ENCODE measurements at places on chromosomes 6 and 20.

DNA sequence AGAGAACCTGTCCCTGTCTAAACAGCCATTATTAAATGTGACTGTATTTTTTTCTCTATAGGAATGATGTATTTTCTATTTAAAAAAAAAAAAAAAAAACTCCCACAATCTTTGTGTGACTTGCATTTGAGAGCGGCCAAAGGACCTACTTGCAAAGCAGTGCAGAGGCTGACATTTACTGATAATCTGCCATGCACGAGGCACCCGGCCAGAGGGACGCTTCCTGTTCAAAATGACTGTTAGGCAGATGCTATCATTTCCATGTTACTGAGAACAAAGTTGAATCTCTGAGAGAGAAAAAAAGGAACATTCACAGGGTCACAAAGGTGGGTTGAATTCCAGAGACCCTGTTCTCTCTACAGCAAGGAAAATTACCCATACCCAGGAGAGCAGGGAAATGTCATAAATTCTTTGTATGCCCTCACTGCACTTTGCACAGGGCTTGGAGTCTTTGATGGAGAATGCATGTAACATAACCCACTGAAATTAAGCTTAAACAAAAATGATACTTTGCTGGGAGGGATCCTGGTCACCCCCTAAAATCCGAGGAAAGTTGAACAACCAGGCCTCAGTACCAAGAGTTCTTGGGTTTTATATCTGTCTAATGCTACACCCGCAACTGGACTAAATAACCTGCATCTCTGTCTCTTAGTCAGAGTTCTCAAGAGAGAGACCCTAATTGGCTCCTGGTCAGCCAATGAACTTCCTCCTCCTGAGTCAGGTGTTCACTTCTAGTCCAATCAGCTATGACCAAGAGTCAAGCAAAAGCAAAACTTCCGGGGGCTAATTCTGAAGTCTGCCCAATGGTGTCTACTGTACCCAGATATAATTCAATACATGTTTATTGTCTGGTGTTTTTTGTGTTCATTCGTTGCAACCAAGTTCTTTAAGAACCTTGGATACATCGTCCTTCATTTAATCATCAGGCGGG is 61.2 kb downstream of the GCLC start:
- DNase-seq: no peak

DNA sequence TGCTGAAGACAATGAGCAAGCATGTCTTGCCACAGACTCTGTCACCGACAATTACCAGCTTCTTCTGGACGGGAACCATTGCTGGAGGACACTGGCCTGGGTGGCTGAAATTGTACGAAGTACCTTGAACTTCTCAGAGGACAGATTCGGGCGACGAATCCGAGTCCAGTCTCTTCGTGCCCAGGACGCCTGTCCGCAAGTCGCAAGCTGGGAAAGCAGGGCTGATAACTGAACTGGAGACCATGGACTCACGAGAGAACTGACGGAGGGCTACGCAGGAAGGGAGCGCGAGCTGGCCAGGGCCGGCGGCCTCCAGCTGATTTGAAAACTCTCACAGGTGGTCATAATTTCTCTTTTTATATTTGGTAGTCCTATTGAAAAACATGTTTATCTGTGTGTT is 1229.5 kb upstream of the MAP3K7 start:
- no peak for DNase-seq

DNA sequence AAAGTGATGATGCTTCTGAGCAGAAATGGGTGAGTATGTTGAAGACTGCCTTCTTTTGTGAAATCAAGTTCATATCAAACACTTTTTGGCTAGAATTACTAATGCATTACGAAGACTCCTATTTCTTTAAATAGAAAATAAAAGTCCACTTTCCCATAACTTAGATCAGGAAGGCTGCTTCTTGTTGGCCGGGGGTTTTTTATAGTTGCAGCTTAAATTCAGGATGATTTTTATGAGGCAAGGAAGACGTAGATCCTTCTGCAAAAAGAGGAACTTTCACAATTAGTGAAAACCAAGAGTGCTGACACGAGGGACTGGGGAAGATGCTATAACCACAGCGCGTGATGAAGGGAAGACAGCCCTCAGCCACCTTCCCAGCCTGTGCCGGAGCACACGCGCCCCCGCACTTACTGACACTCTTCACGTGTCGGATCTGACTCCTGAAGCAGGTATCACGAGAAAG is 206.1 kb upstream of the PRDM1 start:
- peak; percentile 41 for DNase-seq

DNA sequence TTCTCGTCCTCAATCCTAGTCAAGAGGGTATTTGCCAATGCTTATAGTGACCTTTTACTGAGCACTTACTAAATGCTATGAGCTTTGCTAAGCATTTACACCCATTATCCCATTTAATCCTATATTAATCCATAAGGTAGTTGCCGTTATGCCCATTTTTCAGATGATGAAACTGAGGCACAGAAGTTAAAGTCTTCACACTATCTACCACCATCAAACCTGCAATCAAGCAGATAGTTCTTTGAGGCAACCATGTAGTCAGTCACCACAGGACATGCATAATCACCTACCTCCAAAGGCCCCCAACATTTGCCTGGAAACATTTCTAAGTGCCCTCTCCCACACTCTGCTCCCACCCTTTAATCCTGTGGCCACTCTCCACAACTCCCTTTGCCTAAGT is 149.6 kb downstream of the LY86 start:
- DNase-seq: no peak

DNA sequence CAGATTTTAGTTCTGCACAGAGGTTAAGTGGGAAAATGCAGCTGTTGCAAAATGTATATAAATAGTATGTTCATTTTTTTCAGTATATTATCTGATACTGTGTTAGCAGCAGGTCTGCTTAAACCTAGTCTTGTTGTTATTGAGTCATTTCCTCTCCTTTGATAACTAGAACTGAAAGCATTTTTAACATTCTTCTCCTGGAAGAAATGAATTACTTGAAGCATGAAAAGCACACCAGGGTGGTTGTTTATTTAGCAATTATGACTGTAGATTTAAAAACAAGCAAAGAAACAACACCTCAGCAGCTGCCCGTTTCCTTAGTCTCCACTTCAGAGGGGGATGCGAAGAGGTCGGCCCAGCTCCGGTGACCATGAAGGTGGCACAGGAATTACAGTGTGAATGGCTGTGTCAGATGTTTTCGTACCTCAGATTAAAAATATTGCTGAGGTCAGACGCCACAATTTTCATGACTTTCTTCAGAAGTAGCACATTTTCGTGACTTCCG is 53.5 kb downstream of the GOPC start:
- no peak for DNase-seq

DNA sequence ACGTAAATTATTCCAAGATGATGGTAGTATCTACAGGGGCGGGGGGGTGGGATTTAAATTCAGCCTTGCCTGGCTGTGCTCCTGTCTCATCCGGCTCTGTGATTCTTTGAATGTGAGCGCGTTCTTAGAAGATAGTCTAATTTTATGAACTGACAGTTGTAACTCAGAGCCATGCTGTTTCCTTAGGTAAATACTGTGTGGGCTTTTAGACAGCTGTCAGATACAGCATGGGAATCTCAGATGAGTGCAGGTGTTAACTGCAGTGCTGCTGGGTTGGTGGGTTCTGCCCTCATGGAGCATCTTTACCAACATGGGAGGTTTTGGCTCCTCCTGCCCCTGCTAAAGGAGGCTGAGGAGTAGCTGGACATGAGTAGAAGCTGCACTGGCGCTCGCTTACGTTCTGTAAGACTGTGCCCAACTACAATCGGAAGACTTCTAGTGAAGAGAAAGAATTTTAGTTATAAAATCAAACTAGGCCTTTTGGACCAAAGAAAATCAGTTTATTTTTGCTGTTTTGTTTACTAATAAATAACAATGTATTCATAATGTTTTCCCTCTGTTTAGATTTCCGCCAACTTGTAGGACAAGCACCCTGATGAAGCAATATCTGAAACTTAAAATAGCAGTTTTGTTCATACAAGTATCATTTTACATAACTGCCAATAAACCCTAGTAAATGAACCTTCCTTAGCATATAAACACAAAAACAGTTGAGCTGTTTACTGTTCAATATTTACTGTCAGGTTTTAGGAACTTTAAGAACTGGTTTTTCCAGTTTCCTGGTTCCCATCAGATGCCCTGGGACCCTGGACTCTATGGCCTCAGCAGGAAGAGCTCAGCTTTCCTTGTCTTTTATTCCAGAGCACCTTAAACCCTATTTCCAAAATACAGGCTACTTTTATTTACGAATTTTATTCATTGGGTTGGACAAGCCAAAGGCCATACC is 66.1 kb downstream of the FAM120B start:
- DNase-seq: no peak

DNA sequence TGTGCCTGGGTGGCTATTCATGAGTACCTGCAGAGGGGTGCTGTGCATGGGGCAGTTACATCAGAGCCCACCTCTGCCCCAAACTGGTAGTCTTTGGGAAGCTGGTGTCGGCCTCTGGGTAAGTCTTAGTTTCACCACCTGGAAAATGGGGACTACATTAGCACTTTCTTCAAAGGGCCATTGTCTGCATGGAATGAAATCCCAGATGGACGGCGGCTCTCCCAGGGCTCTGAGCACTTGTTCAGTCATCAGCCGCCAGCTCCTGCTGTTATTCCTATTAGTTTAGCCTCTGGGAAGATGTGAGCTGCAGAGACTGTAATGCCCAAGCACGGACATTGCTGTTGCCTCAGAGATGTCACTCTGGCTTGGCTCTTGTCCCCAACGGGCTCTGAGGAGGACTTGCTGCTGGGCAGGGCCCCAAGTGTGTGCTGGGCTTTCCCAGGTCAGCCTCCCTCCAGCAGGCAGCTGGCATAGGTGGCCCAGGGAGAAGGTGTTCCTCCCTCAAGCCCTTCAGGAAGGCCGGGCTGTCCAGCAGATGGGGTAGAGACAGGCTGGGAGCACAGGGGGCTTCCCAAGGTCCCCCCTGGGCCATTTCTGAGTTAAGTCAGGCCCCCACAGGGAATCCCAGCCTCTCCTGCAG is 268.3 kb downstream of the TFAP2C start:
- no peak for DNase-seq

DNA sequence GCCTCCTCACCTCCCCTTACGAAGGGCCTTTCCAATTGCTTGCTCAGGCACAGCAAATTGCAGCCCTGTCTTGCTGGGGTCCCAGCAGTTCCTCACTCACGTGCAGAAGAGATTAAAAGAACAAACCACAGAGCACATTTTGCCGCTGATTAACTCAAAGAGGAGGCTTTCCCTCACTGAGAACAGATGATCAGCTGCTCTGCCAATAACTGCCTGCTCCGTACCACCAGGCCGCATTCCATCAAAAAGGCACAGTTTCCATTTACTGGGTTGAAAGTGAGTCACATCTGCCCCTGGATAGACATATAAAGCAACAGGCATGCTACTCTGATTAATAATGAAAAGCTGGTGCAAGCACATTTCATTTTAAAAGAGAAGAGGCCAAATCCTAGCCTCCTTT is 446.8 kb downstream of the PTPRT start:
- DNase-seq: no peak

- no peak for DNase-seq
These were observed 494.2 kb upstream of the JAG1 start for GRCh38 chr20:11168026-11168425.

DNA sequence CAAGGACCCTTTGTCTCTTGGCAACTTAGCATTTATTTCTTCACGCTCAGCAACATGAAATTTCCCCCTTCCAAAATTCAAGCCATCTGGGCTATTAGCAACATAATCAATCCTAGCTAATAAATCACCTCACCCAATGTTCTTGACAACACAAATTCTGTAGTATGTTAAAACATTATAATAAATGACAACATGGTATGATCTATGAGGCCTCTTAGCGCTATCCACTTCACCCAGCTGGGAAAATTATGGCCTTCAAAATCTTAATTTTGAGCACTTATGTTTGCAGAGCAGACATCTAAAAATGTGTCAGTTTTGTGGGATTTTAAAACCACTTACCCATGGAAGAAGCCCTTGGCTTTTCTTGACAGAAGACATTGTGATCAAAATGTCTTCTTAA is 181.9 kb downstream of the HDGFL1 start:
- DNase-seq: no peak

- no peak for DNase-seq
These were observed 686 bp downstream of the ZGPAT start for GRCh38 chr20:63708301-63709148.

DNA sequence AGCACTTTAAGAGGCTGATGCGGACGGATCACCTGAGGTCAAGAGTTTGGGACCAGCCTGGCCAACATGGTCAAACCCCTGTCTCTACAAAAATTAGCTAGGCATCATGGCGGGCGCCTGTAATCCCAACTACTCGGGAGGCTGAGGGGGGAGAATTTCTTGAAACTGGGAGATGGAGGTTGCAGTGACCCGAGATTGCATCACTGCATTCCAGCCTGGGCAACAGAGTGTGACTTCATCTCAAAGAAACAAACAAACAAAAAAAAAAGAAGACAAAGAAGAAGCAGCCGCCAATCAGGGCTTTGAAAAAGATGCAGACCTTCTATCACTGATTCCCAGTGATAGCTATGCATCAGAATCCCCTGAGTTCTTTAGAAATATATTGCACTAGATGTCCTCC is 56.8 kb downstream of the COL9A1 start:
- DNase-seq: no peak

Data from stimulated activated CD4-positive, alpha-beta T cell treated with anti-CD3 and anti-CD28 coated beads, Interleukin-12 subunit alpha, Interleukin-12 subunit beta, amount 100 ng/mL, for 4 hours (primary cell).